ENCODE measurements at places on chromosomes 4 and X. TPM values are rescaled to one million over a fixed set of nuclear protein-coding genes. Genes with fewer than 3 reads are reported as not detected.

PPEF2 gene
- total RNA-seq = not detected

ADRA2C gene
- total RNA-seq = 2.6 TPM

TRIM2 gene
- 17.7 TPM for total RNA-seq

SLC6A8 gene
- 71.3 TPM for total RNA-seq

DNA sequence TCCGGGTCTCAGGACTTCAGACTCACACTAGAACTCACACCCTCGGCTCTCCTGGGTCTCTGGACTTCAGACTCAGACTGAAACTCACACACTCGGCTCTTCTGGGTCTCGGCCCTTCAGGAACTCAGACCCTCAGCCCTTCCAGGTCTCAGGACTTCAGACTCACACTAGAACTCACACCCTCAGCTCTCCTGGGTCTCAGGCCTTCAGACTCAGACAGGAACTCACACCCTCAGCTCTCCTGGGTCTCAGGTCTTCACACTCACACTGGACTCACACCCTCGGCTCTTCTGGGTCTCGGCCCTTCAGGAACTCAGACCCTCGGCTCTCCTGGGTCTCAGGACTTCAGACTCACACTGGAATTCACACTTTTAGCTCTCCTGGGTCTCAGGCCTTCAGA is 137.3 kb downstream of the CRLF2 start:
- no peak for DNase-seq
- H3K4me1 ChIP-seq = no peaks in the 10 kb centered on the region
- no peaks in the 10 kb centered on the region for H3K36me3 ChIP-seq

GRCh38 chr4:98421111-98421510 is 159.9 kb downstream of the RAP1GDS1 start:
- H3K36me3 ChIP-seq = peaks cover 25% of the 10 kb centered on the region
- H3K27me3 ChIP-seq = no peaks in the 10 kb centered on the region
- H3K4me3 ChIP-seq = no peak overlapping the region
- H3K4me1 ChIP-seq = no peaks in the 10 kb centered on the region

- H3K4me3 ChIP-seq = no peak overlapping the region
- peak overlapping the region; percentile 89 for H3K27ac ChIP-seq
- no peaks in the 10 kb centered on the region for H3K36me3 ChIP-seq
- peak; percentile 82 for DNase-seq
- peaks cover 29% of the 10 kb centered on the region for H3K4me1 ChIP-seq
Observed at GRCh38 chr4:139030614-139031235, 15.1 kb downstream of the NOCT start.

DNA sequence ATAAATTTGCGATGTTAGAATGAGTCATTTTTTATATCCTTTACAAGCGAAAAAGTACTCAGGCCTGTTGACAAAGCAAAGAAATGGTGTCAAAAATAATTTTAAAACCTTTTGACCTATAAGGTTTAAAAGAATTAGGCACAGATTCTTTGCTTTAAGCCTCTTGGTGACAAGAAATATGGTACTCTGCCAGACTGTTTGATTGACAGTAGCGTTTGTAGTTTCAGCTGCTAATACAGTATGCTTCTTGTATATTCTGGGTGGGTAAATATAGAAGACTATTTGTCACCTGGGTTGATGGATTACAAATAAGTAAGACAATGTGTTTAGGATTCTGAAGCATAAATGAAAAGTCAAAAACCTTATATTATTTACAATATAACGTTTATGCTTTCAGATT is 193.1 kb upstream of the PITX2 start:
- H3K27me3 ChIP-seq = no peaks in the 10 kb centered on the region
- no peak overlapping the region for H3K27ac ChIP-seq
- H3K4me1 ChIP-seq = no peaks in the 10 kb centered on the region

- no peaks in the 10 kb centered on the region for H3K4me1 ChIP-seq
- no peak overlapping the region for H3K27ac ChIP-seq
- H3K27me3 ChIP-seq = no peaks in the 10 kb centered on the region
- no peak overlapping the region for H3K4me3 ChIP-seq
- H3K36me3 ChIP-seq = no peaks in the 10 kb centered on the region
- no peak for DNase-seq
Observed at GRCh38 chr4:175176710-175177109, 258.6 kb downstream of the ADAM29 start.

GRCh38 chr4:4415806-4416805 is 29.2 kb downstream of the NSG1 start:
- no peaks in the 10 kb centered on the region for H3K27me3 ChIP-seq
- DNase-seq = no peak
- H3K27ac ChIP-seq = no peak overlapping the region
- peaks cover 24% of the 10 kb centered on the region for H3K36me3 ChIP-seq

DNA sequence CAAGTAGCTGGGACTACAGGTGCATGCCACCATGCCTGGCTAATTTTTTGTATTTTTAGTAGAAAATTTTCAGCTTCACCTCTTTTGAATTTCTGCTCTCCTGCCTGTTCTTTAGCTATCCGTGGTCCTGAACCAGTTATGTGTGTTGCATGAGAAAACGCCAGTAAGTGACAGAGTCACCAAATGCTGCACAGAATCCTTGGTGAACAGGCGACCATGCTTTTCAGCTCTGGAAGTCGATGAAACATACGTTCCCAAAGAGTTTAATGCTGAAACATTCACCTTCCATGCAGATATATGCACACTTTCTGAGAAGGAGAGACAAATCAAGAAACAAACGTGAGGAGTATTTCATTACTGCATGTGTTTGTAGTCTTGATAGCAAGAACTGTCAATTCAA is 13.9 kb downstream of the ALB start:
- no peaks in the 10 kb centered on the region for H3K4me1 ChIP-seq
- H3K27me3 ChIP-seq = no peaks in the 10 kb centered on the region
- no peak overlapping the region for H3K4me3 ChIP-seq
- DNase-seq = no peak

DNA sequence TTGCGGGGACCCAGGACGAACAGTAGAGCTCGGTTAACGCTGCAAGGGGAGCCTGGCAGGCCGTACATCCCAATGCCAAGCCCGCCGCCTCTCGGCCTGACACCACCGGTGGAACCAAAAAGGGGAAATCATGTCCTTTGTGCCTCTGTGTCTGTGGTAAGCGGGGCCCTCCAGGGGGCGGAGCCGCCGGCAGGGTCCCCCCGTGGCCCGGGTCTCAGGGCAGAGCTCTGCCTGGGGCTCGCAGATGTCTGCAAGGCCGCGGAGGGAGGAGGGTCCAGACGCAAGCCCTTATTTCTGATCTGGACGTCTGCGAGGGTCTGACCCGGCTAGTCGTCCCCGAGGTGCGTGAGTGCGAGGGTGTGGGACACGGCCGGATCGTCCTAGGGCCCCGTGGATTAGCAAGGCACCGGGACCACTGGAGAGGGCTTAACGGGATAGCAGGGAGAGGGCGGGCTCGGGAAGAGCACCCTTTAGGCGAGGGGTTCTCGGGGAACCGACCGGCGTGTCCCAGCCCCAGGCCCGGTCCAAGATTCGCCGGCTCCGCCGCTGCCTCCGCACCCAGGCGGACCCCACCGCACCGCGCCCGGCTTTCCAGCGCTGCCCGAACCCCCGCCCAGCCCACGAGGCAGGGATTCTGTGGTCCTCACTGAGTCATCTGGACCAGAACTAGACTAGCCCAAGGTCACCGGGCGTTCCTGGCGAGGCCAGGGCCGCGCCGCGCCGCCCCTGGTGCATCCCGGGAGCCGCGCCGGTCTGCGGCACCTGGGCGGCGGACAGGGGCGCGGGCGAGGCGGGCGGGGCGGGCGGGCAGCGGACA is 863 bp upstream of the FAM193A start:
- no peaks in the 10 kb centered on the region for H3K27me3 ChIP-seq
- no peaks in the 10 kb centered on the region for H3K36me3 ChIP-seq
- H3K4me3 ChIP-seq = peak overlapping the region; percentile 92

DNA sequence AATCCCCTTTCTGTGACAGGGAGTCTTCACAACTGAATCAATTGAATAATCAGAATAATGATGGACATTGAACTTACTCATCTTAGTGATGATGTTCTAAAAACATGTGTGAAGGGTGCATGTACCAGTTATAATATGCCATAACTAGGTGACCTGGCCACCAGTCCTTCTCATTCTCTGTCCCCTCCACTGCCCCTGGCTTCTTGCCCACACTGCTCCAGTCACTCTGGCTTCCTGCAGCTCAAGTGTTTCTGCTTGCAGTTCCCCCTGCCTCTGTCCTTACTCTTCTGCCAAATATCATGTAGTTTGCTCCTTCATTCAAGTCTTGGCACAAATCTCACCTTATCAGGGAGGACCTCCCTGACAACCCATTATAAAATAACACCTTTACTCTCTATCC is 168.1 kb upstream of the SLC7A11 start:
- H3K4me1 ChIP-seq = no peaks in the 10 kb centered on the region
- DNase-seq = no peak
- no peaks in the 10 kb centered on the region for H3K36me3 ChIP-seq
- no peak overlapping the region for H3K4me3 ChIP-seq
- no peaks in the 10 kb centered on the region for H3K27me3 ChIP-seq

- H3K4me1 ChIP-seq = no peaks in the 10 kb centered on the region
- no peaks in the 10 kb centered on the region for H3K36me3 ChIP-seq
- no peak overlapping the region for H3K4me3 ChIP-seq
- H3K27me3 ChIP-seq = no peaks in the 10 kb centered on the region
Observed at GRCh38 chrX:50103176-50103575, 97.6 kb downstream of the AKAP4 start.

- no peaks in the 10 kb centered on the region for H3K36me3 ChIP-seq
- DNase-seq = no peak
- no peak overlapping the region for H3K4me3 ChIP-seq
- H3K27ac ChIP-seq = no peak overlapping the region
- no peaks in the 10 kb centered on the region for H3K4me1 ChIP-seq
Observed at GRCh38 chr4:128675083-128675482, 134.4 kb upstream of the JADE1 start.

DNA sequence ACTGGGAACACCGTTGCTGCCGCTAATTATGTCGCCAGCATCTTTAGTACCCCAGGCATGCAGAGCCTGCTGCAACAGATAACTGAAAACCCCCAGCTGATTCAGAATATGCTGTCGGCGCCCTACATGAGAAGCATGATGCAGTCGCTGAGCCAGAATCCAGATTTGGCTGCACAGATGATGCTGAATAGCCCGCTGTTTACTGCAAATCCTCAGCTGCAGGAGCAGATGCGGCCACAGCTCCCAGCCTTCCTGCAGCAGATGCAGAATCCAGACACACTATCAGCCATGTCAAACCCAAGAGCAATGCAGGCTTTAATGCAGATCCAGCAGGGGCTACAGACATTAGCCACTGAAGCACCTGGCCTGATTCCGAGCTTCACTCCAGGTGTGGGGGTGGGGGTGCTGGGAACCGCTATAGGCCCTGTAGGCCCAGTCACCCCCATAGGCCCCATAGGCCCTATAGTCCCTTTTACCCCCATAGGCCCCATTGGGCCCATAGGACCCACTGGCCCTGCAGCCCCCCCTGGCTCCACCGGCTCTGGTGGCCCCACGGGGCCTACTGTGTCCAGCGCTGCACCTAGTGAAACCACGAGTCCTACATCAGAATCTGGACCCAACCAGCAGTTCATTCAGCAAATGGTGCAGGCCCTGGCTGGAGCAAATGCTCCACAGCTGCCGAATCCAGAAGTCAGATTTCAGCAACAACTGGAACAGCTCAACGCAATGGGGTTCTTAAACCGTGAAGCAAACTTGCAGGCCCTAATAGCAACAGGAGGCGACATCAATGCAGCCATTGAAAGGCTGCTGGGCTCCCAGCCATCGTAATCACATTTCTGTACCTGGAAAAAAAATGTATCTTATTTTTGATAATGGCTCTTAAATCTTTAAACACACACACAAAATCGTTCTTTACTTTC is 1.8 kb downstream of the UBQLN2 start:
- H3K27ac ChIP-seq = peak overlapping the region; percentile 92
- H3K27me3 ChIP-seq = no peaks in the 10 kb centered on the region
- peaks cover 14% of the 10 kb centered on the region for H3K4me1 ChIP-seq
- DNase-seq = no peak
- no peaks in the 10 kb centered on the region for H3K36me3 ChIP-seq

- no peaks in the 10 kb centered on the region for H3K4me1 ChIP-seq
- H3K27me3 ChIP-seq = no peaks in the 10 kb centered on the region
- peak; percentile 60 for DNase-seq
- no peaks in the 10 kb centered on the region for H3K36me3 ChIP-seq
- no peak overlapping the region for H3K27ac ChIP-seq
Observed at GRCh38 chr4:73673286-73673685, 53.0 kb upstream of the RASSF6 start.

DNA sequence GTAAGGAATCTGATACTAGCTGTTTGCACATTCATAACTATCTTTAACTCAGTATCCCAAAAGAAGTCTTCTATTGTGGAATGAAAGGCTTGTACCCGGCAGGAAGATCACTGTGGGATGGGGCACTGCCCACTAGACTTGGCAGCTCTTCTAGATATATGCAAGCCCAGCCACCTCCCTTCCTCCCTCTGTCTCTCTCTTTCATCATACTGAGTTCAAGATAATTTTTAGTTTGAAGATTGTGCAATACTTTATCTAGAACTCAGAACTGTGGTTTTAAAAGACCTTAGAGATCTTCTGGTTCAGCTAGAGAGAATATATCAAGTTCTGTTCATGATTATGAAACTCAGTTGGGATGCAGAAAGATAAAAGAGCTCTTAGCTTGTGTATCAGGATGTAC is 22.5 kb upstream of the GPR34 start:
- no peak overlapping the region for H3K4me3 ChIP-seq
- no peak for DNase-seq
- H3K36me3 ChIP-seq = no peaks in the 10 kb centered on the region
- no peaks in the 10 kb centered on the region for H3K27me3 ChIP-seq
- no peak overlapping the region for H3K27ac ChIP-seq
- H3K4me1 ChIP-seq = no peaks in the 10 kb centered on the region

DNA sequence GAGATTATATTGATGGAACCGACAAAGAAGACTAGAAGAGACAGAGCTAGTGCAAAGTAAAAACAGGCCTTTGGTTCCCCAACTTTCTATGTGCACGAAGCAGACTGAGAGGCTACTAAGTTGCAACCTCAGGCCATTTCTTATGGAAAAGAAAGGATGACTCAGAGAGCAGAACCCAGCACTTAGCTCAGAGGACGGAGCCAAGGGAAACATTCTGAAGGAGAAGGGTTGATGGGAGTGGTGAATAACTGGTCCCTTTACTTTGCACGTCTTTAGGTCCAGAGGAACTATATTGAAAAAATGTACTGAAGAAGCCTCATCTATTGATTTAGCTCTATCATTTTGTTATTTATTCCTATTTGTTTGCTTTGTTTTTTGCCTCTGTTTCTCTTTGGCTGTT is 182.1 kb downstream of the CPE start:
- no peaks in the 10 kb centered on the region for H3K27me3 ChIP-seq
- H3K4me3 ChIP-seq = no peak overlapping the region
- no peaks in the 10 kb centered on the region for H3K4me1 ChIP-seq
- DNase-seq = no peak

- no peaks in the 10 kb centered on the region for H3K27me3 ChIP-seq
- no peaks in the 10 kb centered on the region for H3K4me1 ChIP-seq
- H3K36me3 ChIP-seq = no peaks in the 10 kb centered on the region
- no peak for DNase-seq
- no peak overlapping the region for H3K27ac ChIP-seq
- no peak overlapping the region for H3K4me3 ChIP-seq
Observed at GRCh38 chrX:70621743-70622142, 177.1 kb downstream of the DLG3 start.

- H3K27ac ChIP-seq = no peak overlapping the region
- no peak for DNase-seq
- no peaks in the 10 kb centered on the region for H3K27me3 ChIP-seq
- H3K36me3 ChIP-seq = no peaks in the 10 kb centered on the region
- H3K4me1 ChIP-seq = no peaks in the 10 kb centered on the region
Observed at GRCh38 chrX:101676571-101676970, 16.9 kb upstream of the ARMCX2 start.

GRCh38 chr4:55356991-55357461 is 11.0 kb downstream of the SRD5A3 start:
- DNase-seq = no peak
- H3K4me3 ChIP-seq = no peak overlapping the region
- H3K27ac ChIP-seq = no peak overlapping the region
- no peaks in the 10 kb centered on the region for H3K36me3 ChIP-seq
- H3K4me1 ChIP-seq = peaks cover 27% of the 10 kb centered on the region

- no peaks in the 10 kb centered on the region for H3K36me3 ChIP-seq
- H3K27ac ChIP-seq = no peak overlapping the region
- DNase-seq = no peak
- no peaks in the 10 kb centered on the region for H3K4me1 ChIP-seq
Observed at GRCh38 chr4:126405369-126405982, 1090.7 kb downstream of the FAT4 start.

All from right atrium auricular region (tissue), 2 donors.